ENCODE measurements at places on chromosomes 1 and 21.
A peak's percentile ranks its signal among the peaks of the same experiment; 100 is the strongest.

DNA sequence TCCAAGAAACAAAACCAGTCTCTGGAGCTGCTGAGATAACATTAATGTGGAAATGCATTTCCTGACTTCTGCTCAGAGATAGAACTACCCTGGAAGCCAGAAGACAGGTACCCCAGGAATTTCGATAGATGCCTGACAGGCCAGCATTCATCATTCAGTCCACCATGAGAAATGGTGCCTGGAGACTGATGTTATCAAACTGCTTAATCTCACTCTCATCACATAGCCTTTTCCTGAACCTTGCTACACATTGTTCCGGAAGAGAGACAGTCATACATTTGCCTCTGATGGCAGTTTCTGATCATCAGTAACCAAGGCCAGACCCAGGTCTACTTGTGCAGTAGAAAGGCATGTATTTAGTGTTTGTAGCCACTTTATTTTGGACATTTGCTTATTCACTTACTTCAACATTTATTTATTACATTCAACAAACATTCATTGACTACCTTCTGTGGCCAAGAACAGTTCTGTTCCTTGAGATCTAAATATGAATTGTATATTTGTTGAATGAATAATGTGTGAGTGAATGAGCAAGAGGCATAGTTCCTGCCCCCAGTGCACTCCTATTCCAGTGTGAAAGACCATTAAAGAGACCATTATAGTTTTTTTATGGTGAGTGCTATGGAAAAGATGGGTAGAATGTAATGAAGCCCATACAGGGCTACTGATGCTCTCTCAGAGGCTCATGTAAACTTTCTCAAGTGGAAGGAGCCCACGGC lies 485.7 kb downstream of the NUF2 start:
- DNase-seq: no peak

GRCh38 chr21:21232320-21232719 lies 234.1 kb downstream of the NCAM2 start:
- DNase-seq: peak; percentile 84

DNA sequence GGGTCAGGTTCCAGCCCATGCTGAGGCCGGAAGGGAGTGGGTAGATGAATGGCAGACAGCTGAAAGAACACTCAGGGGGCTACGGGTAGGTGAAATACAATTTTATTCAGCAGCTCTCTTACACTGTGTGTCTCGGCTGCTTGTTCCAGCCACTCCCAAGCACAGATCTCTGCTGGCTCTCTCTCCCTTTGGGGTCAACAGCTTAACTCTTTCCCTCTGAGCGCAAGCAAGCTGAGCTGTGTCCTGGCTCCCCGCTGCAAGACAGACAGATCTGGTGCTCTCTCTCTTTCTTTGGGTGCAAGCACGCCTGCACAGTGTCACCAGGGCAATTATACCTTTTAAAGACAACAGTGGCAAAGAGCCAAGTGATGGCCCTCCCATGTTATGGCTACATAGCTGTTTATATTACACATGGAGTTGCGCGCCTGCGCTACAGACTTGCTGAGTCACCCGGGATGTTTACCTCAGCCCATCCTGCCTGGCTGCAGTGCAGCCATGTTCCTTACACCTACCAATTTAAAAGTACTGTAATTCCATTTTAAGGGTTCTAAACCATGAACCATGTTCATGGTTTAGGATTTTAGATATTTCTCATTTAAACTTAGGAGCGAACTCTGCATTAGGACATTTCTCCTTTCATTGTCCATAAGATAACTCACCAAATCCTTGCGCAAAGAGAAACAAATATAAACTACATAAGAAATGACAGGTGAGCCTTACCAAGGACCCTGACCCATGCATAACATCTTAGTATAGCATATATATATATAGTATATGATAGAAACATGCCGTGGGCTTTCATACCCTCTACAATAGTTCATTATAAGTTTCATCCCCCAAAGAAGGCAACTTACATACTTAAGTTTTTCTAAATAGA lies 396.5 kb downstream of the SMYD3 start:
- peak; percentile 46 for DNase-seq

- peak; percentile 49 for DNase-seq
Observed at GRCh38 chr1:170200621-170201397, 55.0 kb downstream of the NTMT2 start.

GRCh38 chr21:46121286-46122221 lies 23.6 kb downstream of the COL6A2 start:
- no peak for DNase-seq

DNA sequence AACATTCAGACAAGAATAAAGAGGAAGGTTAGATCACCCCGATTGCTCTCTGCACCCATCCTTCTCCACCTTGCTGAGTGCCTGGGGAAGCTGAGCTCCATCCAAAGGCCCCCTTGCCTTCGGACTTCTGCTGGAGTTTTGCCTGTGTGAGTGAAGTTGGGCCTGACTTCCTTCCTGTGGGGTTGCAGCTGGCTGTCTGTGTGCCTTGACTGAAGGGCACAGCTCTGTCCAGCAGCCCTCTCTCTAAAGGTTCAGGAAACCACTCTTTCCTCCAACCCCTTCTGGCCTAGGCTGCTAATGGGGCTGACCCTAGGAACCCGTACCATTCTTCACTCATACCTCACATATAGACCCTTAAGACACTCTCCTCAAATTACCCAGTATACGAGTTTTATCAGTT lies 173.4 kb upstream of the HMCN1 start:
- no peak for DNase-seq

DNA sequence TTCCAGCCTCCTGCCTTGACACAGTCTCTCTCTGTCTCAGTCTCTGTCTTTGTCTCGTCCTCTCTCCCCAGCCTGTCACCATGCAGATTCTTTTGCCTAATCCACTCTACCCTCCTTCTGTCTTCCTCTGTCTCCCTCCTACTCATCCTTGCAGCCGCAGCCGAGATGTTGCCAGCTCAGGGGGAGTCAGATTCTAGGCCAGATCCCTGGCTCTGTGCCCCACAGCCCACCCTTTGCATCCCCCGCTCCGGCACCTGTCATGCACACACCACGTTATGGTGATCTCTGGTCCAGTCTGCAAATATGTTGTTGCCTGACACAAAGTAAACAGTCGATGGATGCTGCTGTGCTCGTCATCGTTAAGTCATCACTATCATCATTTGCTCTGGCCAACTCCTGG lies 35.5 kb upstream of the IGSF21 start:
- no peak for DNase-seq

DNA sequence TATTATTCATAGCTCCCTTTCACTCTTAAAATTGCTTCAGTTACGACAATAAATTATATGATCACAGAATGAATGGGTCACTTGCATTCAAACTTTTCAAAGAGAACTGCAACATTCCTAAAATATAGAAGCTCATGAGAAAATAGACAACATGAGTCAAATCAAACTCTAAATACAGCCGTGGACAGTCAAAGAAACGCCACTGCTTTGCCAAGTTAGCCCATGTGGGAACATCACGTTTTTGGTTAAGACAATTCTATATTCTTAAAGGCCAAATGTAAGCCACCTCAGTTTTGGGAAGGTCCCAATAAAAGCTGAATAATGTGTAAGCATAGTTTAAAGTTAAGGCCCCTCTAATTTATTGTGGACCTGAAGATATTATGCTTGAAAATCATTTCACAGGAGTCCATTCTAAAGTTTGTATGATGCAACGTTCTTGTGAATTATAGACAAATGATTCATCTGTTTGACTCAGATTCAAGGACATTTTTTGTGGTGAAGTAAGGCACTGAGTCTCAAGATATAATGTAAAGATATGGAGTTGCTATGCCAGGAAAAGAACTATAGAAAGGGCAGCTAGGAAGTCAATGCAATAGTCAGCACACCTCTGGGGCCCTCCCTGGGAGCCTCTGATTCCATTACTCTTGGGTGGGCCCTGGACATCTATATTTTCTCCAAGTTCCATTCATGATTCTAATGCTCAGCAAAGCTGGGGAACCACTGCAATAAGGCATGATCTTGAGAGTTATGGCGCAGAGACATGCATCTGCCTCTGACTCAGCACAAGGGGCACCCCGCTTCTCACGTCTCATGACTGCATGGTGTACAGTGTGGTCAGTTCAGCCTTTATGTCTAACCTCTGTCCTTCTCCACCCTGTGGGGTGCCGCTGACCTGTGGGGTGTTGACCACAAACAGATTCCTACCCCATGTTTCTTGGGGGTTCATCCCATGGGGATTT lies 33.9 kb downstream of the ETS2 start:
- peak; percentile 94 for DNase-seq

DNA sequence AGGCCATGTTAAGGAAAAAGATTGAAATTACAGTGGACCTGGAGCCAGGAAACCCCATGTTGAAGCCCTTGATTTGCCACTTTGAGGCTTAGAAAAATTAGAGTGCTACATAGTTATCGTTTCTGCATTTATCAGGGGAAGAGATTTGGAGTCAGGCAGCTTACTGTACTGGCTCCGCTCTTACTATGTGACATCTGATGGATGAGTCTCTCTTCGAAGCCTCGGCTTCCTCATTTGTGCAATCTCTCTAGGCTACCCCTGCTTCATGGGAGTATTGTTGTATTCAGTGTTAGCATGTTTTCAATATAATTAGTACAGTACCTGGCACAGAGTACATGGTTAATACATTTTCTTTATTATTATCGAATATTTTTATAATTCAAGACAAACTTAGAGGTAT lies 480.4 kb upstream of the USP24 start:
- no peak for DNase-seq

GRCh38 chr1:17460219-17460618 lies 20.7 kb upstream of the RCC2 start:
- no peak for DNase-seq
